ENCODE measurements at places on chromosomes 2 and 18.

DNA sequence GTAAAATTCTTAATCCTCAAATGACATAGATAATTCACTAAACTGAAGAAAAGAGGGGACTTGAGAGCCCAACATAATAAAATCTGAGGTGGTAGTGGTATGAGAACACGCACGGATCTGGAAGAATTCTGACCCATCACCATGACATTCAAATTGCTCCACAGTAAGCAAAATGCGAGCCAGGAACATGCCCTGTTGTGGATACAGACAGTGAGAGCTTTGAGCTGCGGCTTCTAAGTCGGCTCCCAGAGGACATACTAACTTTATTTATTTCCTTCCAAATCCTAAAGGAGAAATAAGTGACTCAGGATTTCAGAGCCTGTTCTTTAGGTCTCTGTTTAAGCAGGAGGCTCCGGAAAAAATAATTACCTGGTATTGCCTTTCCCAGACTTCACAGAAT, 143.4 kb upstream of the SMAD7 start:
- DNase-seq = no peak

DNA sequence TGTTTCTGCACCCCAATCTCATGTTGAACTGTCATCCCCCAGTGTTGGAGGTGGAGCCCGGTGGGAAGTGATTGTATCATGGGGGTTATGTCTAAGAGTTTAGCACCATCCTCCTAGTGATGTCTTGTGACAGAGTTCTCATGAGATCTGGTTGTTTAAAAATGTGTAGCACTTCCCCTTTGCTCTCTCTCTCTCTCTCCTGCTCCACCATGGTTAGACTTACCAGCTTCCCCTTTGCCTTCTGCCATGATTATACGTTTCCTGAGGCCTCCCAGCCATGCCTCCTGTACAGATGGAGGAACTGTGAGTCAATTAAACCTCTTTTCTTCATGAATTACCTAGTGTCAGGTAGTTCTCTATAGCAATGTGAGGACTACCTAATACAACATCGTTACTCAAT, 396.9 kb upstream of the LRATD1 start:
- no peak for DNase-seq

GRCh38 chr2:113085542-113085941, 17.8 kb downstream of the IL1F10 start:
- no peak for DNase-seq

DNA sequence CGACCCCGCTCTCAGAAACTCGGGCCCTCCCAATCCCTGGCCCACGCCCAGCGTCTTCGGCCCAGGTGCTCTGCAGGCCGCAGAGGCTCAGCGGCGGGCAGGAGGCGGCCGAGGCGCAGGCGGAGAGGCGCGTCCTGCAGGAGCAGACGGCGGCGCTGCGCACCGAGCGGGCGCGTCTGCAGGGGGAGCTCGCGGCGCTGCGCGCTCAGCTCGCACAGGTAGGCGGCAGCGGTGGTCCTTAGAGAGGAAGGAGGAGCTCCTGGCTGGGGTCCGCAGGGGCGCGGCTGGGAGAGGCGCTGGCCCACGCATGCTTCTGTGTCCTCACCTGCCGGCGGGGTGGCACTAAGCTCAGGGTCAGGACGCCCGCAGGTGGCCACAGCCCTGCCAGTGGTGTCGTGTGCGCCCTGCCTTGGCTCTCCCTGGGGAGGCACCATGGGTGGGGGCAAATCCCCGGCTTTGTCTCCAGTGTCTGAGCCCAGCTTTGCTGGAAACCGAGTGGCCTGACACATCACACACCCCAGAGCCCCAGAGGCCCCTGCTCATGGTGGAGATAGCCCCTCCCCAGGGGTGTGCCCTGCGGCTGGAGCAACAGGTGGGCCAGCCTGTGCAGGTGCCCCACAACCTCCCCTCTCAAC, 14.9 kb upstream of the SNED1 start:
- peak; percentile 23 for DNase-seq

DNA sequence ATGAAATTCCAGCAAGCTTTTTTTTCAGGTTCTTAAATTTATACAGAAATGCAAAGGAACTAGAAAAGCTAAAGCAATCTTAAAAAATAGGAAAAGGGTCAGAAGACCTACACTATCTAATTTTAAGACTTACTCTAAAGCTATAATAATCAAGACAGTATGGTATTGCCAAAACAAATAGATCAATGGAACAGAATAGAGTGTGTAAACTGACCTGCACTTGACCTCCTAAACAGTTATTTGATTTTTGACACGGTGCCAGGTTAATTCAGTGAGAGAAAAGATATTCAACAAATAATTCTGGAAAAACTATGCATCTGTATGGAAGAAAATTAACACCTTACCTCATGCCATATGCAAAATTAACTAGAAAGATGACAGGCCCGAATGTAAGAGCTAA, 73.6 kb downstream of the OLA1 start:
- DNase-seq = no peak

DNA sequence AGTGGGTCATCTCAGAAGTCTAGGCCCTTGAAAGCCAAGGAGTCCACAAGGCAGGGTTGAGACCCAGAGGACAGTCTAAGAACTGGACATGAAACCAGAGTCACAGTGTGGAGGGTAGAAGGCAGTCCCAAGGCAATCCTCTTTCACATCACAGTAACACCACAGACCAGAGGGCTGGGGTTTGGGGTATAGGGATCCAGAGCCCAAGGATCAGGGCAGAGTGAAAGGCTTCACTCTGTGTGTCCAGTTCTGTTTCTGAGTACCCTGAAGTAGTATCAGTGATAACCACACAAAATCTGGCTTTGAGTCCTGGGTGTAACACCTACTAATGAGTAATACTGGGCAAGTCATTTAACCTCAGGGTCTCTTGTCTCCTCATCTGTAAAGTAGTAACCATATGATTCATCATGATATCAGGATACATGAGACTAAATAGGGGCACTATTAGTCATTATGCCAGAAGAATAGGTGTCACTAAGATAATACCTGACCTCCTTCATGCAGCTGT, 91.0 kb downstream of the ICA1L start:
- no peak for DNase-seq

GRCh38 chr2:23838581-23838980, 88.3 kb downstream of the ATAD2B start:
- no peak for DNase-seq

All from K562 (cell line).